ENCODE measurements at places on chromosomes 7 and 10. TPM values are rescaled to one million over a fixed set of nuclear protein-coding genes. Genes with fewer than 3 reads are reported as not detected.

DNA sequence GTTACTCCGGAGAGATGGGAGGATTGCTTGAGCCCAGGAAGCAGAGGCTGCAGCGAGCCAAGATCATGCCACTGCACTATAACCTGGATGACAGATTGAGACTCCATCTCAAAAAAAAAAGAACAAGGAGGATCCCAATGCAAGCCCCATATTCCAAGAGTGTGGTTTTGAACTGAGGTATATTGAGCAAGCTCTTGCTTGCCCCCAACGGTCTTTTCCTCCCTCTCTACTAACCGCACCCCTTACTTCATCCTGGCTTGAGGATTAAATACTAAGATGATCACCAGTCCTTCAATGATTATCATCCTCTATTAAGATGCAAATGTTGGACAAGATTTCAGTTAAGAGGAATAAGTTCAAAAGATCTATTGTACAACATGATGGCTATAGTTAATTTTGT lies 12.5 kb upstream of the SRGN start:
- DNase-seq, result no peak

DNA sequence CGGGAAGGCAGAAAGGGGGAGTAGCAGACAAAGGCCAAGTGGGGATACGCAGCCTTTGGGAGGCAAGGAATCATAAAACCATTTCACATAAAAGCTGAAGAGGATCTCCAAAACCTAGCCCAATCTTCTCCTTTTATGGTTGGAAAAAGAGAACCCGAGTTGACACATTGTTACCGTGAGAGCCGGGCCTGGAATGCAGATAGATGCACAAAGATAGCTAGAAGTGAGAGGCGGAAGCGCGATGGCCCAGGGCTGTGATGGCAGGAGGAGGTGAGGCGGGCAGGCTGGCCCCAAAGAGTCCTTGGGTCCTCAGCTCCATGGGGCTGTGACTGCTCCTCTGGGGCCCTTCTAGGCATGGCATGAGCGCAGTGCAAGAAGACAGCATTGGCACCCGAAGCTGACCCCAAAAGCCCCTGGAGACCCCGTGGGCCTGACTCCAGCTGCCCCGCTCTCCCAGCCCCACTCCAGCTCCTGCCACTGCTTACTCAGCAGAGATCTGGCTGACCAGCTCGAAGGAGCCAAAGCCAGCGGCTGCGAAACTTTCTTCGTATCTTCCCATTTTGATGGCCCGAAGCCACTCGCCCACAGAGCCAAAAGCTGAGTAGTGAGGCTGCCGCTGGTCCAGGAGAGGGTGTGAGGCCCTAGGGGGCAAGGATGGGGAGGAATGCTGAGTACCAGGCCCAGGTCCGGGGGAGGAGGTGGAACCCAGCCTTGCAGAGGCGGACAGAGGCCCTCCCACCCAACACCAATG lies 22.5 kb downstream of the EPHB4 start:
- no peak for DNase-seq

The ABCC2 gene
- total RNA-seq, result 1.7 TPM

The C10orf105 gene
- total RNA-seq, result 0.49 TPM

GRCh38 chr7:46414946-46415345 lies 493.9 kb upstream of the IGFBP3 start:
- DNase-seq, result no peak

- DNase-seq, result peak; percentile 84
These were observed 11.7 kb downstream of the EPHB6 start for GRCh38 chr7:142866361-142867096.

GRCh38 chr10:131199646-131200045 lies 111.9 kb downstream of the TCERG1L start:
- no peak for DNase-seq

DNA sequence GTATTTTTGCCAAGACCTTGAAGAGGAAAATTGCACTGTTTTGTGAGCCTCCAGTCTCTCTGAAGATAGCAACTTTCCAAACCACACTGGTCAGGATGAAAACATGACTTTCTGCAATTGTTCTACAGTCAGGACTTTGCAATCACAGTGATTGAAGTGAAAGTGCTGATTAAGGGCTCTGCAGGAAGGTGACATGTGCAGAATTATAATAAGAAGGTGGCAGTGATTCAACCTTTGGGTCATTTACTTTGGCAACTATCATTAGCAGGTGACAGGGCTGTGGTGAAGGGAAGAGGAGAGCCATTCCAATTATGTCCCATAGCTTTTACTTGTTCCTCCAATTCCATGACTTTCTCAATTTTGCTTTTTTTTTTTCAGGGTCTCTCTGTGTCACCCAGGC lies 350.0 kb upstream of the FZD8 start:
- DNase-seq, result no peak

The LAMB4 gene
- total RNA-seq, result 0.74 TPM

The GNGT1 gene
- total RNA-seq, result not detected

DNA sequence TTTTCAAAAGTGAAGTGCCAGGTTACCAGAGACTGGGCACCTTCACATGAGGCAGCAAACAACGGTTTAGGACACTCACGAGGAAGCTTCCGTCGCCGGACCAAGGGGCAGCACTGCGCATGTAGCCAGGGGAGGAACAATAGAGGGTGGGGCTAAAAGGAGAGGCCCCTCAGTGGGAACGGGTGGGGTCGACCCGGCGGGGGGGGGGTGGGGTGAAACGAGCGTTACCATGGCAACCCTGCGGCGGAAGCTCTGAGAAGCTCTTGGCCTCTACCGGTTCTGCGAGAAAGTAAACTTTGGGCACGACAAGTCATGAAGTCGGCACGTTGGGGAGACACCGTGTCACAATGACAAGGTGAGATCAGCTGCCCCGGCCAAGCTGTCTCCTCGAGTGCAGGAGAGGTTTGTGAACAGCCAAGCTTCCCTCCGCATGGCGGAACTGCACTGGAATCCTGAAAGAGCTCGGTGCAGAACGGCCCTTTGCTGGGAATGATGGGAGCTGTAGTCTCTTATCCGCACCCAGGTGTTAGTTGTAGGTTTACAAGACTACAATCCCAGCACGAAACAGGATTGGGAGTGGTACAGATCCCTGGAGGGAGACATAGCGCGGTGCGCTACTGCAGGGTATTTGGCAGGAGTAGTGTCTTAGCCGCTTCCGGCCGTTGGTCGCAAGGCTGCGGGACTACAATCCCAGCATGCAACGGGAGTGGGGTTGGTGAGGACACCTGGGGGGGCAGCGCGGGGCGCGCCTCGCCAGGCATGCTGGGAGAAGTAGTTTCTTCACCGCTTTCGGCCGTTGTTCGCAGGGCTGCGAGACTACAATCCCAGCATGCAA lies 72.8 kb upstream of the ZNF722 start:
- DNase-seq, result no peak

The CDC14C gene
- not detected for total RNA-seq

DNA sequence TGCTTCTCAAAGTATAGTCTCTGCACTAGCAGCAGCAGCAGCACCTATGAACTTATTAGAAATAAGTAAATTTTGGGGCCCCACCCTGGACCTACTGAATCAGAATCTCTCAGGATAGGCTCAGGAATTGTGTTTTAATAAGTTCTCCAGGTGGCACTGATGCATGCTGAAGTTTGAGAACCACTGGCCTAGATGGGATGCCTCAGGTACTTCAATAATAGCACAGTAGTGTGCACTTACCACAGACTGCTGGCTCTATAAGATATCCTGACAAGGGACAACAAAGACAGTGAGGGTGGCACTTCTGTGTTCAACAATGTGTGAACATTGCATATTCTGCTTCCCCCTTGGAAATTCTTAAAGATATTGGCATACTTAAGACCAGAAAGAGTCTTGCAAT lies 64.7 kb upstream of the HABP2 start:
- DNase-seq, result no peak

GRCh38 chr10:125608474-125608873 lies 74.5 kb downstream of the TEX36 start:
- no peak for DNase-seq

- DNase-seq, result peak; percentile 82
These were observed 56.9 kb downstream of the XPNPEP1 start for GRCh38 chr10:109866168-109866994.

The SUFU gene
- total RNA-seq, result 12.5 TPM

The SPDYE6 gene
- not detected for total RNA-seq

The PLEKHS1 gene
- total RNA-seq, result not detected

The CALHM3 gene
- total RNA-seq, result not detected

GRCh38 chr10:128047351-128047750 lies 78.9 kb downstream of the MKI67 start:
- DNase-seq, result no peak

DNA sequence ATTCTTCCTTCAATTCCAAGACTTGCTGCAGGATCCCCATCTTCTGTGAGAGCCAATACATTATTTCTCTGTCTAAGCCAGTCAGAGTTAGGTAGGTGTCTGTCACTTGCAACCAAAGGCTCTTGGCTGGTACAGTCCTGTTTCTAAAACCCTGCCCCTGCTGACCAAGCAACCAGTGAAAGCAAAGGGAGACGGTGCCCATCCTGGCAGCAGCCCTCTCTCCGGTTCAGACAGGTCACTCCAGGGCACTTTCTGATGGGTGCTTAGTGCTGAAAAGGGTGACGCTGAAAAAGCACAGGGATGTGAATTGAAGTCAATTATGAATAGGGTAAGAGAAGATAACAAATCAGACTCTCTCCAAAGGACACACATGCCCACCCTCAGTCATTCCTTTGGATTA lies 37.5 kb downstream of the SPOCK2 start:
- DNase-seq, result no peak

- no peak for DNase-seq
These were observed 790.3 kb downstream of the GRM8 start for GRCh38 chr7:126462405-126462804.

GRCh38 chr7:28999427-28999826 lies 41.3 kb upstream of the TRIL start:
- no peak for DNase-seq

The MNX1 gene
- not detected for total RNA-seq

The LIPN gene
- not detected for total RNA-seq

GRCh38 chr10:63209705-63210104 lies 76.6 kb downstream of the NRBF2 start:
- no peak for DNase-seq

DNA sequence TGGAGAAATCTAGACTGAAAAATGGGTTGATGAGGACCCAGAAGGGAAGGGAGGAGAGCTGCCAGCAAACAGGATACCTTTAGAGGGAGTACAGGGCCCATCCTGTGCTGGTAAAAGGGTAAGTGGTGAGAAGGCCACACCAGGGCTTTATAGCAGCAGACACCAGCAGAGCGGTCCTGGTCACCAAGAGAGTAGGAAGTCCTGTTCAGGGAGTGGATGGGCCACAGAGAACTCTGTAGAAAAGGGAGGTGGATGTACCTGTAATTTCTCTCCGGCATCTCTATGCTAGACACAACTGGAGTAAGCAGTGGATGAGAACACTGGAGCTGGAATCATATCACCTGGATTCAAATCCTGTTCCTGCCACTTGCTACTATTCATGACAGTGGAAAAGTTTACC lies 867.2 kb downstream of the CCSER2 start:
- no peak for DNase-seq

GRCh38 chr10:103498936-103499638 lies 5.6 kb downstream of the NEURL1 start:
- DNase-seq, result no peak

DNA sequence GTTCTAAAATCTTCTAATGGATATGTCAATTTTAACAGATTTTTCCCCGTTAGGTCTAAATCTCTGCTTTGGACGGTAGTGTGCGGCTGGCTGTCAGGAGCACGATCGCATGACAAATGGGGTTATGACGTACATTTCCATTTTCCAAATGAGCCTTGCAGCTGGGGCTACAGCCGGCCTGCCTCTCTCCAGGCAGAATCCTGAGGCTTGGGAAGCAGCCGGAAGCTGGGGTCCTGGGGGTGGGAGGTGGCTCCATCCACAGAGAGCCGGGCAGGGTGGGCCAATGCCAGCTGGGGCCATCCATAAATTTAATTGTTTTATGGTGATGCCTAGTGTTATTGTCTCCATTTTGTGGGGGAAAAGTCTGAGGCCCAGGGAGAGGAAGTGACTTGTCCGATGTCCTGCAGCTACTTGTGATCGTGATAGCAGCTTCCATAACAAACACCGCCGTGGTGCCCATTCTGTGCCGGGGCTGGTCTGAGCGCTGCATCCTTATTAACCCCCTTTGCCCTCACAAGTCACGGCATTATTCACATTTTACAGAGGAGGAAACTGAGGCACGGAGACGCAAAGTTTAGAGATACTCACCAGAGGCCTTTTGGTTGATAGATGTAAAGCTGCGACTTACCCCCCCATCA lies 53.0 kb upstream of the EBF3 start:
- no peak for DNase-seq

The TEX36 gene
- not detected for total RNA-seq

- no peak for DNase-seq
These were observed 23.0 kb upstream of the ZMYND11 start for GRCh38 chr10:112246-112645.

The BEND7 gene
- total RNA-seq, result 16.2 TPM

DNA sequence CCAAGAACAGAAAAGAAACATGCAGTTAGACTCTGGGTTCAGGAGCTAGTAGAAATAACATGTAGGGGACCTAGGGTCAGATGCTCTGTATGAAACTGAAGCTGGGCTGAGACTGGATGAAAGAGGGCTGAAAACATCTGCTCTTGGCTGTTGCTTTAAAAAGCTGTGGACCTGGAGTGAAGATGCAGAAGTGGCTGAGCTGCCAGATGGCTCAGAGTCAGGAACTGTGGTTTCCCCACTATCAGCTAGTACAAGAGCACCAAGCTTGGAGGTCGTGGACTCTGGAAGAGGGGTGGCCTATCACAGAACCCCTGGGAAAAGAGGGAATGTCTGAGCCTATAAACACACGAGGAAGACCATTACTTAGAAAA lies 5.9 kb downstream of the ADK start:
- DNase-seq, result no peak

DNA sequence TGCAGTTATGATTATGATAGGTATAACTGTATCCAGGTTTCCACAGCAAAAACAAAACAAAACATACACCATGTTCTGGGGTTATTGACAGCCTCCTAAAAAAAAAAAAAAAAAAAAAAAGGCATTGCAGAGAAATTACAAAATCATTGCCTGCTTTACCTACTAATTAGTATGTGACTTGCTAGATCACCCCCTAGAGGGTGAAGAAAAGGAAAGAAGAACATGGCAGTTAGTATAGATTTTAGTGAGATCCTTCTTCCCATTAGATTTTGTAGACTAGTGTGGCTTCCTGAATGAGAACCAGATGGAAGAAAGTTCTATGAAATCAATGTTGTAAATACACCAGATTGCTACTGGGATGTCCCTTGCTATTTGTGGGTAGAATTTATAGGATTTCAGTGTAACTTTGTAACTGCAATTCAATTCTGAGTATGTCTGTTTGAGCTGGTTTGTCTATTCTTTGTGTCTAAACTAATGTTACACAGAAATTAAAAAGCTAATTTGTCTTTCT lies 24.0 kb upstream of the AGBL3 start:
- no peak for DNase-seq

- no peak for DNase-seq
These were observed 7.5 kb downstream of the DYNC2I1 start for GRCh38 chr7:158863611-158864506.

DNA sequence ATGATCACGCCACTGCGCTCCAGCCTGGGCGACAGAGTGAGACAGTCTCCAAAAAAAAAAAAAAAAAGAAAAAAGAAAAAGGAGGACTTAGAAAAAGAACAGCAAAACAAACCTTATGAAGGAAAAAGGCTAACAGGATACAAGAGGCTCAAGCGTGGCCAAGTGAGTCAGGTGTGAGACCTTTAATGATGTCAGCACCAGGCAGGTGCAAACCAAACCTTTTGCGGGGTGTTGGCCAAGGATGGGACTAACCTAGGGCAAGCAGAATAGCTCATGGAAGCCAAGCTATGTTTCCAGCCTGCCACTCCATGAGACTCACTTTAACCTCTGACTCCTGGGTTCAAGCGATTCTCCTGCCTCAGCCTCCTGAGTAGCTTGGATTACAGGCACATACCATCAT lies 11.3 kb upstream of the GNA12 start:
- DNase-seq, result no peak

GRCh38 chr10:33122014-33122809 lies 164.2 kb upstream of the ITGB1 start:
- DNase-seq, result no peak

GRCh38 chr10:66405566-66405965 lies 520.3 kb upstream of the LRRTM3 start:
- DNase-seq, result no peak
